ENCODE measurements at places on chromosomes 2 and 18.

- no peak for DNase-seq
Observed at GRCh38 chr2:192123847-192124246, 70.9 kb downstream of the TMEFF2 start.

DNA sequence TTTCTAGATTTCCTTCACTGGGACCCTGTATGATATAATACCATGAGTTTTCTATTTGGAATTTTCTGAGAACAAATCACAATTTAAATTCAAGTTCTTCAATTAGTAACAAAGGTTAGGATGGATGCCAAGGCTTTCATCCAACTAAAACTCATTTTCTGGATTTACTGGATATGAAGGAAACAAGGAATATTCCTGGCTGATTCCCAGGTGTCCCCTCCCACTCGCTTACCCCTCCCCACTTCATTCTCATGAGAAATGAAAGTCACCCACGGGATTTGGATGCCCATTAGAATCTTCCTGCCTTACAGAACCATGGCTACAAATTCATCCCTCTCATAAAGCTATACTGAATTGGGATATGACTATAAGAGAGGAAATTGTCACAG lies 40.0 kb downstream of the RNU4ATAC start:
- no peak for DNase-seq

GRCh38 chr2:11955314-11955713 lies 208.9 kb downstream of the LPIN1 start:
- DNase-seq = no peak

DNA sequence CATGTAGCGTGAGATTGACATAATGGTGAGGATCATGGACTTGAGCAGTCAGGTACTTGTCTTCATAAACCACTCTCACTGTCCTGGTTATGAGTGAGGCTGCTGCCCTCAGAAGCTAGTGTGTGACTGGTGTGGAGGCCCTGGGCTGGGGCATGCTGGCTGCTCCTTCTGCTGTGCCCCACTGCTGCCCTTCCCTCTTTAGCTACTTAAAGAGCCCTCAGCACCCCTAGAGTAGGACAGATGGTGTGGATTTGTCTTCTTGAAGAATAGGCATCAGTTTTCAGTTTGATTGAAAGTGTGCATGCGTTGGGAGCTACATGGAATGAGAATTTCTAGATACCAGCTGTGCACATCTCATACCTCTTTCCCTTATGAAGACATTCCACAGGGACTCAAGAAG lies 15.4 kb downstream of the CPLX4 start:
- no peak for DNase-seq

- no peak for DNase-seq
Observed at GRCh38 chr2:165141601-165142354, 62.1 kb downstream of the SCN3A start.

DNA sequence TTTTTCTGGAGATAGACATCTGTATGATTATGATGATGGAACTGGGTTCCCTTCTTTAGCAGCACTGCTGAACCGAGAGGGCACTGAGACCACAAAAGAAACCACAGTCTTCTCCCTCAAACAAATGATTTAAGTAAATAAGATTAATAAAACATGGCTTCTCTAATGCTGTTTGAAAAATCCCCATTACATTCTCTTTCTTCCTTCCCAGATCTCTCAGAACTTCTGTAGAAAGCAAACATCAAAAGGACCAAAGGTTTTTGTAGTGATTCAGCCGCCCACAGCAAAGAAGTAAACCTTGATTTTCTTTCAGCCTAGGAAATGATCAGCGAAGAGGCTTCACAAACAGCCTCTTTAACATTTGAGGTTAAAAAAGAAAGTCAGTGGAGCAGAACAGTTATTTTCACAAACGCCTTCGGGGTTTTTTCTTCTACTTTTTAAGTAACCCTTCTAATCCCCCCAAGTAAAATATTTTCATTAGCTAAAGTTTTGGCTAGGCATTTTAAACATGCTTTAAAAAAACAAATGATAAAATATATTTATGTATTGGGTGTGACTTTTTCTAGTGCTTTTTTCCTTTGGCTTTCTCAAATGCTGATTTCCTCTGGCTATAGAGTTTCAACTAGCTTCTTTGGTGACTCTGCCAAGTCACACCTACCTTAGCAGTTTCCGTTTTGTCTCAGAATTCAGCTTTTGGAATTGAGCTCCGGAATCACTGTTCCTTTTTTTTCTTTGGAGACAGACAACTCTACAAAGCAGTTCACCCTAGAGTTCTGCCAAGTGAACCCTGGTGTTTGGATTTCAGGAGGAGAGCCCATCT lies 89.6 kb downstream of the UPP2 start:
- no peak for DNase-seq

GRCh38 chr2:149064365-149064841 lies 25.9 kb downstream of the LYPD6B start:
- no peak for DNase-seq

DNA sequence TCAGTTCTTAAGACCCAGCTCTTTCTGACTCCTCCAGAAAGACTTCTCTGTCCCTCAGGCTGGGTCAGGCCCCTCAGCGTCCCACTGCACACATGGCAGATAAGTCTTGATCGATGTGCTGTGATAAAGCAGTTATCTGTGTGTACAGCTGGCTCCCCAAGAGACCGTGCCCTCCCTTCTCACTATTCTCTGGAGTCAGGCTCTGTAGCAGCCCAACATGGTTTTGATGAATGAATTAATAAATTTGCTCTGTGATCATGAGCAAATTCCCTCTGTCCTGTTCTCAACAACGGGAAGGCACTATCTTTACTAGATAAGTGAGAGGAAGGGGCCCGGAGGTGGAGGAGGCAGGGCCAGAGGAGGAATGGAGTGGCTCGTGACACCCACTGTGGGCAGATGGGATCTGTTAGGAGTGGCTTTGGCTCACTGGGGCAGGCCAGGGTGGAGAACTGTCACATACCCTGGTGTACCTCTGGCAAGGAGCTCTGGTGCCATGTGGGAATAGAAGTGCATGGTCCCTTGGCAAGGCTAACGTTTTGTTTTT lies 48.3 kb downstream of the ZFP36L2 start:
- DNase-seq = no peak

GRCh38 chr2:148622366-148622765 lies 22.2 kb upstream of the EPC2 start:
- no peak for DNase-seq

GRCh38 chr18:23412351-23412964 lies 40.6 kb upstream of the RIOK3 start:
- DNase-seq = no peak

DNA sequence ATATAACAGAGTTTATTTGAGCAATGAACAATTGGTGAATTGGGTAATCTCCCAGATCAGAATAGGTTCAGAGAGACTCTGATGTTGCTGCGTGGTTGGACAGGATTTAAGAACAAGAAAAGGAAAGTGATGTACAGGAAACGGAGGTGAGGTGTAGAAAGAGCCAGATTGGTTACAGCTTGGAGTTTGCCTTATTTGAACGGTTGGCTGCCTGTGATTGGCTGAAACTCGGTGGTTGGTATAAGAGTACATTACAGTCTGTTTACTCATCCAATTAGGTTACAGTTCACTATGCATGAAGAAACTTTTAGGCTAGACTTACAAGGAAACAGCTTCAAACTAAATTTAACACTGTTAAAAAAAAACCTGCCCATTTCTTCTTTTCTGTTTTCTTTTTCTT lies 68.0 kb upstream of the CABLES1 start:
- no peak for DNase-seq

DNA sequence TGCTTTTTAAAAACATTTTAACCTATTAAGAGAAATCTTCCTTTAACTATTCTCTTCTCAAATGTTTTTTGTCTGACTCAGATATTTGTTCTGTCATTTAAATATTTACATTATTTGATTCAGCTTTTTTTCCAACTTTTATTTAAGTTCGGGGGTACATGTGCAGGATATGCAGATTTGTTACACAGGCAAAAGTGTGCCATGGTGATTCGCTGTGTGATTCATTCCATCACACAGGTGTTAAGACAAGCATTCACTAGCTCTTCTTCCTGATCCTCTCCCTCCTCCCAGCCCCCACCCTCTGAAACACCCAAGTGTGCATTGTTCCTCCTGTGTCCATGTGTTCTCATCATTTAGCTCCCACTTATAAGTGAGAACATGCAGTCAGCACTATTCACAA lies 19.4 kb downstream of the SP100 start:
- DNase-seq = no peak

GRCh38 chr18:59343926-59344325 lies 15.1 kb downstream of the LMAN1 start:
- DNase-seq = no peak

GRCh38 chr2:101844055-101844635 lies 146.6 kb downstream of the MAP4K4 start:
- no peak for DNase-seq

DNA sequence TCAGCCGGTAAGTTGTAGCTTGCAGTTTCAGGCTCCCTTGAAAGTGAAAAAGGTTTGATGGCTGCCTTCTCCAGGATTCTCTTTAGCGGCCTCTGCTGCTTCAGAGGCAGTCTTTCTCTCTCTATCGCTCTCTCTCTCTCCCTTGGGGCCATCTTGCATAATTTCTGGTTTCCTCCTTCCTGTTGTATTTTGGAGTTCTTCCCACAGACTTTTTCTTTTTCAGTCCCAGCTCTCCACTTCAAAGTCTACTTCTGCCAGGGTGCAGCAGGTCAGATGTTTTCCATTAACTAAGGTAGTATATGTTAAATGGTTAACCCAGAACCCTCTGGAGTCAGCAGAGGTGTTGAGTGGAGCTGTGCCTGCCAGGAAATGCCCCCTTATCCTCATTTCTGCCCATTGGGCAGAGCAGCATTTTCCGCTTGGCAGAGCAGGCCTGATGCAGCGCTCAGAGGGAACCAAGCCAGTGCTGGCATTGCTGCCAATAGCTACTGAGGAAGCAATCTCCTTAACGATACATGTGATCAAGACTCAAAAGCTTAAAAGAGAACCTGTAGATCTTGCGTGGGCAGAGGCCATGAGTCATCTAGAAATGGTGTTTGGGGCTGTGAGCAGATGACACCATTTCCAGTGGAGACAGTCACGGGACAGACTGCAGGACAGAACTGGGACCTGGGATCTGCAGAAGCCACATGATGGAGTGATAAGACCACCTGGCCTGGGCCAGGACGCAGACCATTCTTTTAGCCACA lies 20.8 kb downstream of the DBI start:
- DNase-seq = no peak

- no peak for DNase-seq
Observed at GRCh38 chr2:1640301-1641135, 103.8 kb downstream of the PXDN start.

All from NCI-H187 treated with DMSO at 0.1 percent for 48 hours (cell line).